ENCODE measurements at places on chromosomes 5 and 9.

DNA sequence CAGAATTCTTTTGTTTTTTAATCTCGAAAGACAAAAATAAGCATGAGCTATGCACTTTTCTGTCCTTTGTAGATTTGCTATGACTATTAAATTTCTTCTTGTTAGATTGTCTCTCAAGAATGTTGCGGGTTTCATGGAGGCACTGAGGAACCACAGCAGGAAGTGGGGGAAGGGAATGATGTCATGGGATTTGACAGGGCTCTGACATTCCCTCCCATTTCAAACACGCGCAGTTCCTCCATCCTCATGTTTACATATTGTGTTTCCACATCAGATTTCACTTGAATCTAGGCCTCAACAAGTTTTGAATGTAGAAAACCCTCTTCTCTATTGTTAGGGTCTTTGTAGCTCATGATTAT, 154.8 kb downstream of the PALM2AKAP2 start:
- DNase-seq = peak; percentile 65

DNA sequence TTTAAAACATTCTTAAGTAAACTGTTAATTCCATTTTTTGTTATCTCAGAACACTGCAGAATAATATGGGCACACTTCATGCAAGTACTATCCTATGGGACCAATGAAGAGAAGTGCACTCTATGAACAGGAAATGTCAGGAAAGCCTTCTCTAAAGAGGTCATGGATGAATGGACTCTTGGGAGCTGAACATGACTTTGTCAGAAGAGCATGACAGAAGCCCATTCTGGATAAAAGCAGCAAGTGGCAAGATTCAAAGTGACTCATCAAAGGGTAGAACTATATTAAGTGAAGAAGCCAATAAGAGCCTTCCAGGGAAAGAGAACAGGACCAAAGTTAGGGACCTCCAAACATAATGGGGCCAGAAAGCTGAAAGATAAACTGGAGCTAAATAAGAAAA, 94.0 kb downstream of the RAPGEF6 start:
- DNase-seq = no peak

GRCh38 chr9:85392260-85392659, 349.5 kb downstream of the AGTPBP1 start:
- no peak for DNase-seq

DNA sequence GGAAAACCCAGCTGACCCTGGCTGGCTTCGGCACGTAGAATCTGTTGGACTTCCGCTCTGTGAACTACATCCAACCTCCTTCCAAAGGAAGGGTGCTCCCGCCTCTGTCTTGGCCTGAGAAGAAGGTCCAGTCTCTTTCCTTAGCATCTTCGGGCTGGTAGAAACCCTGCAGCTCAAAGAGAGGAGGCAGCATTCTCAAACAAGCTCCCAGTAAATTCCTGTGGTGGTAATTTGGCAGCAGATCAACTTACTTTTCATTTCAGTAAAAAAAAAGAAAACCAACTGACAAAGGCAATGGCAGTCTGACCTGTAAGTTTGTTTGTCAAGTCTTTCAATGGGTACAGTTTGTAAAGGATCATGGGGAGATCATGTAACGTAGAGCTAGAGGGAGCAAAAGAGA, 176.7 kb downstream of the MED10 start:
- DNase-seq = no peak

GRCh38 chr5:138371454-138371853, 19.0 kb downstream of the KDM3B start:
- DNase-seq = no peak

Measured in inflammatory macrophage (primary cell).